IMR-90 (cell line): ENCODE measurements at places on chromosomes 5 and 9. TPM values are rescaled to one million over a fixed set of nuclear protein-coding genes. Genes with fewer than 3 reads are reported as not detected.

DNA sequence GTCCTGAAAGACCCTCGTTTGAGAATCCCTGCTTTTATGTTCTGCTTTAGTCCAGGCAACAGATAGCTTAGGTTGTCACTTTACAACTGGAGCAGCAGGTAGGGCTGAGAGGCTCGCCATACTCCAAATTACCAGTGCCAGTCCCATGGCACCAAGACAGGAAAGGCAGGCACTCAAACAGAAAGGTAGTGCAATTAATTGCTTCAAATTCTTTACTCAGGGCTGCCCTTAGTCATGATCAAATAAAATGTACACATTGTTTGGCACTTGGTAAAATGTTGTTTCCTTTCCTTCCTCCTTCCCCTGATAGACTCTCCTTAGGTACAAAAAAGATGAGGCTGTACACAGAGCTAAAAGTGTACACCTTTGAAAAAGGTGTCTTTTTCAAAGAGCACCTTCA lies 115.8 kb upstream of the CCDC152 start:
- DNase-seq, result no peak

DNA sequence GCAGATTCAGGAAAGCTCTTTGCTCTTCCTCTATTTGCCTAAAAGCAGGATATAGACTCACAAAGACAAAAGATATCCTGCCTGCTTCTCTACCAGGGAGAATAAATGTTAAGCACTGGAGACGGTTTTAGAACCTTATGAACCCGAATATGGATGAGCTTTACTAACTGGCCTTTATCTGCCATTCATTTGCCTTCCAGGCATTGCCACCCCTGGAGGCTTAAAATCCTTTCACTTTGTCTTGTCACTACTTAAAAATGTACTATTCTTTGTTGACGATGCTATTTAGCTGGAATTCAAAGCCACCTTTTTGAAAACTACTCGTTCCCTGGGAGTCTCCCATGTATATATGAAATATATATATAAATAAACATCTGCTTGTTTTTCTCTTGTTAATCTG lies 23.2 kb upstream of the LVRN start:
- no peak for DNase-seq

DNA sequence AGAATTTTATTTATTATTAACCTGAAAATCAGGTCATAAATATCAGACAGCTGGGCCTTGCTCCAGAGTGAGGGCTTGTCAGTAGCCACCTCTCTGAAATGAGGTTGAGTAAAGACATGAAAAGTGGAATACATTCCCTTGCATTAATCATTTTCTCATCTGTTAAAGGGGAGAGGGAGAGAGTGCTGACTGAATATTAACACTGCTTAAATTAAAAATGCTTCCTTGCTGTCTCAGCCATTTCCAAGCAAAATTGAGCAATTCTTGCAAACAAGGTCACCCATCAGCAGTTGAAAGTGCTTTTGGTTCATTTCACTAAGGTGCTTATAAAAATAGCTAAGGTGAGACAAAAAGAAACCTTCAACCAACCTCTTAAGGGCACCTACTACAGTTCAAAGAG lies 102.8 kb downstream of the CMYA5 start:
- DNase-seq, result no peak

GRCh38 chr9:123537809-123538208 lies 181.8 kb downstream of the CRB2 start:
- DNase-seq, result no peak

GRCh38 chr5:159971931-159972461 lies 36.9 kb upstream of the TTC1 start:
- DNase-seq, result no peak

DNA sequence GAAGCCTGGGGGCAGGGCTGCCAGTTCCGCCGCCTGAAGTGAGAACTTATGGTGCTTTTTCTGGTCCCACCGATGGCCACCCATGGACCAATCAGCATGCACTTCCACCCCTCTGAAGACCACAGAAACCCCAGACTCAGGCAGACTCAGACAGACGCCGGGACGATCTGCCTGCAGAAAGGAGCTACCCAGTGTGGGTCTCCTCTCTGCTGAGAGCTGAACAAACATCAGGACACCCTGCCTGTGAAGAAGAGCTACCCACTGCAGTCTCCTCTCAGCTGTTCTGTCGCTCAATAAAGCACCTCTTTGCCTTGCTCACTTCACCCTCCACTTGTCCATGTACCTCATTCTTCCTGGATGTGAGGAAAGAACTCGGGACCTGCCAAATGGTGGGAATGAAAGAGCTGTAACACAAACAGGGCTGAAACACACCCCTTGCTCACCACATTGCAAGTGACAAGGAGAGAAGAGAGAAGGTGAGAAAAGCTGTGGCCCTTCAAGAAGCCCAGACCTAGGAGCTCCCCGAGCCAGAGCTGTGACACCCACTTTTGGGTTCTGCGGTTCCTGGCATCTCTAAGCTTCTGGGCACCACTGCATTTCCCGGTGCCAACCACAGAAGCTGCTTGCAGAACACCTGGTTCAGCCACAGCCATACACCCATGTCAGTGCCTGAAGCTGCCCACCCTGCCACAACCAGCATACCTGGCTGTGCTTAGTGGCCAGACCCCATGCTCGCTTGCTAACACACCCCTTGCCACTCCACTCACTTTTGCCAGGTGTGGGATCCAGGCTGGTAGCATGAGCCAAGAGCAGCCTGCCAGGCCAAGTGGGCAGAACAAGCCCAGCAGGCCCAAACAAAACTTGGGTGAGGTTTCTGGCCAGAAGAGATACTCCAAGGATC lies 114.3 kb upstream of the TSLP start:
- no peak for DNase-seq

DNA sequence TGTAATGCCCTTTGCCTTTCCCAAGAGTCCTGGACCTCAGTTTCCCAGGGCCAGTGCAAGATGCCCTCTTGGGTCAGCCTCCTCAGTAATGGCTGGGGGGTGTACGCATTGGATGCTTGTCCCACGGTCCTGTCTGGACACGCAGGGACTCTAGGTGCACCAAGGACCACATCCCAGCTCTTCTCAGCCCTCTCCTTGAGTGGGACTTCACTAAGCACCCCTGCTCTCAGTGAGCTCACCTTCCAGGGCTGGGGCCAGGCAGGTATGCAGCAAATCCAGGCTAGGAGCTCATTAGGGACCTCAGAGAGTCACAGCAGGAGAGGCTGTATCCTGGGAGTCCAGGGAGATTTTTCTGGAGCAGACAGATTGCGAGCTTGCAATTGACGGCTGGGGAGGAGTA lies 59.8 kb downstream of the MACROH2A1 start:
- no peak for DNase-seq

GRCh38 chr5:19927919-19928318 lies 60.1 kb downstream of the CDH18 start:
- peak; percentile 61 for DNase-seq

DNA sequence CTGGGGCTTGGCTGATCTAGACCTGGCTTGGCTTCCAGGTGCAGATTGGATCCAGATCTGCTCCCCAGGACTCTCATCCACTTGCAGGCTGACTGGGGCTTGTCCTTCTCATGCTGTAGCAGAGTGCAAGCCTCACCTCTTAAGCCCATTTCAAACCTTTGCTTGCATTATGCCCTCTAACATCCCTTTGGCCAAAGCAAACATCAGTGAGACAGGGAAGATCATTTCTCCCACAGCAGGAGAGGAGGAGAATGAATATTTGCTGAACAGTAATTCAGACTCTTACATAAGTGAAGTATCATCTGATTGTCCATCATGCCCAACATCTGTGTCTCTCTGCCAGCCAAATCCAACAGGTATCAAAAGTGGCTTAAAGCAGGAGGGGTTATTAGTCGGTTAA lies 194.9 kb downstream of the C9orf152 start:
- DNase-seq, result no peak

DNA sequence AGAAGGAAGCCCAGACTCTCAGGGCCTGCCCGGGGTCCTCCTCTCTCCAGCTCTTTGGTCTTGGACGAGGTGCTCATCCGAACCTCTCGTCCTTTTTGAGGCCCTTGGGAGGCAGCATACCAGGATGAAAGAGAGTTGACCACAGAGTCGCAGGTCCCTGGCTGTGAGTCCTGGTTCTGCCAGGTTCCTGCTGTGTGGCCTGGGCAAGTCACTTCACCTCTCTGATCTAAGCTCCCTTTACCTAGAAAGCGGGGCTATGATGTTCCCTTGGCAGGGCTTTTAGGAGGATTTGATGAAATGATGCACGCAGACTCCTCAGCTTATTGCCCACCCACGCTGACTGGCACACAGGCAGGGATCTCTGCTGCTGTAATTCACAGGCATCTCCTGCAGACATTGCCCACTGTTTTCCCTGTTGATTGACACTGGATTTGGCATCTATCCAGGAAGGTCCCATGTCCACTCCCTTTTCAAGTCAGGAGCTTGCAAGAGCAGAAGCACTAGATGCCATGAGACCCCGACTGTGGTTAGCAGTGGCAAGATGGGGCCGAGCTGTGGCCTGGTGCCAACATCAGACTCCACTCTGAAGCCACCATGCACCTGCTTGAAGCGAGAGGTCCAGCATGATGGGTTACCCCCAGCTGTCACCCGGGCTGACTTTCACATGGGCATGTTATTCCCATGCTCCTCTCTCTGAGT lies 71.5 kb downstream of the MACROH2A1 start:
- DNase-seq, result no peak

DNA sequence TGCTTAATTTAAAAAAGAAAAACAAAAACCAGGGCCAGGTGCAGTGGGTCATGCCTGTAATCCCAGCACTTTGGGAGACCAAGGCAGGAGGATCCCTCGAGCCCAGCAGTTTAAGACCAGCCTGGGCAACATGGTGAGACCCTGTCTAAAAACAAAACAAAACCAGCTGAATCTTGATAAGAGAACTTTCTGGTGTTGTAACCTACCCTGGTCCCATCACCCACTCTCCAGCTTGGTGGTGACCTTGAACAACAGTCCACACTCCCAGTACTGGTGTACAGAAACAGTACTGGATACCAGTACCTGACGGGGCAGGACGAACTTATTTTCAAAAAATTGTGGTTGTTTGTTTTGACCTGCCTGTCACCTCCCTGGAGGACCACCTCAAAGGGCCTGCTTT lies 30.9 kb downstream of the CLTA start:
- no peak for DNase-seq

DNA sequence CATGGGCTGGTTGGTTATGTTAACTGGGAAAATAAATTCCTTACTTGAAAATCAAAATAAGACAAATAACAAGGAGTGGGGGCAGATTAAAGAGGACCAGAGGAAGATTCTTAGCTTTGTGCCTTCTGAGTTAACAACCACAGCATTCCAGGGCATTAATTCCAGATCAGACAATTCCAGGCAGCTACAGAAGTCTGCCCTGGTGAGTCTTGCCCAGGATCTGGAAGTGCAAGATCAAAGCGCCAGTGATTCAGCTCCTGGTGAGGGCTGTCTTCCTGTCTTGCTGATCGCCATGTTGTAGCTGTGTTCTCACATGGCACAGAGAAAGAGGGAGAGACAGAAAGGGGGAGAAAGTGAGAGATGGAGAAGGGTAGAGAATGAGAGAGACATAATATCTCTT lies 65.6 kb downstream of the ANXA2R start:
- peak; percentile 36 for DNase-seq

DNA sequence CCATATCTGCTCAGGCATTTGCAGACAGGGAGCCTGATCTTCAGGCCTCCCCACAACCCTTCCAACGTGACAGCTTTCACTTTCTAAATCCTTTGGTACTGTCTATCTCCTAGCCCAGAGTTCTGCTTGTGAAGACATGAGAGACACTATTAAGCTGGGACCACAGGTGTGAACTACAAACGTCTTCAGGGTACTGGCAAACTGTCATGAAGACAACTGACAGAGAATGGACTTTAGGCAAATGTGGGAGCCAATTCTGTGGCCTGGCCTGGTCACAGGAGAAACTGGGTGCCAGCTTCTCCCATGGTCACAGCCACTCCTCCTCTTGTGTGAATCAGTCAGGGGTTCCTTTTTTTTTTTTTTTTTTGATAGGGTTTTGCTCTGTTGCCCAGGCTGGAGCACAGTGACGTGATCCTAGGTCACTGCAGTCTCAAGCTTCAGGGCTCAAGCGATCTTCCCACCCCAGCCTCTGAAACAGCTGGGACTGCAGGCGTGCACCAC lies 10.4 kb downstream of the TRIM14 start:
- DNase-seq, result no peak

DNA sequence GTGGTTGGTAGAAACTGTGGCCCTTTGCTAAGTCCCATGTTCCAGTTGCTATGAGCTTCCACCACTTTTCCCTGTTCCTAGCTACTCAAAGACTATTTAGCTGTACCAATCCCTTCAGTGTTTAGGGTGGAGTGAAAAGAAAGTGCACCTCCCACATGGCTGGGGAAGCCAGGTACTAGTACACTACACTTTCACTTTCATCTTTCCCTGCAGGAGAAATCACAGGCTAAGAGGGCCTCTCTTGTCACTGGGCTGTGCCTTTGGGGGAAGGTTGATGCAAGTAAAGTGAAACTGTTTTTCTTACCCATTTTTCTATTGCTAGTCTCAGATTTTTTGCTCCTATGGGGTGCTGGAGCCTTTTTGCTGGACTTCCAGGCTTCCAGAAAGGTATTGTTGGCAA lies 33.5 kb upstream of the CKS2 start:
- peak; percentile 49 for DNase-seq

DNA sequence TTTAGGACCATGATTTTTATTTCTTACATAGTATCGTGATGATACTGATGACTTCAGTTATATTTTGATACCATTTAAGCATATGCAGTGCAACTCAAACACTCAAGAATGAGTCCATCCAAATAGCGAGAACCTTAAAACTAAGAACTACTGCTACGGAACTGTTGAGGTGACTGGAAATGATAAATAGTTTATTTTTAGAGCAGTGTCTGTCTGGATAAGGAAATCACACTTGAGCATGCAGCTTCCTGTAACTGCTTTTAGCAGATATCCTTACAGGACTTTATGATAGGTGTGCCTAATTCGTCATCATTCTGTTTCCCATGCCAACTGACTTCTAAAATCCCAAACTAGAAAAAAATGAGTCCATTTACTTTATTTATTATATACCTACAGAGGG lies 85.5 kb downstream of the ADGRV1 start:
- DNase-seq, result no peak

- peak; percentile 76 for DNase-seq
These were observed 216.9 kb downstream of the GABBR2 start for GRCh38 chr9:98491828-98492227.

GRCh38 chr9:89706086-89706485 lies 101.3 kb downstream of the GADD45G start:
- DNase-seq, result no peak

GRCh38 chr5:43256261-43256966 lies 56.8 kb downstream of the HMGCS1 start:
- no peak for DNase-seq

DNA sequence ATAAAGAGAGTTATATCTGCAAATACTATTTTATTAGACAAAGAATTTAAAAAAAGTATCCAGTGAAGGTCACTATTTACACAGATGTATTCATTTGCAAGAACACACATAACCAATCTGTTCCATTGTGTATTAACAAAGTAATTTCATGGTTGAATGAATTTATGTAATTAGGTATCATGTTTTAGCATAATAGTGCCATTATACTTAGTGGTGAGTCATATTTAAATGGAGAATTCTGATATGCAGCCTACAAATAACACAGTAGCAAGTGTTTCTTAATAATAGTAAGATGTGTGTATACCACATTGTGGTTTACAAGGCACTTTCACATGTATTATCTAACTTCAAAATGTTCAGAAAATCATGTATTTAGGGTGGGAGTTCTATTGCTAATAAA lies 1028.5 kb upstream of the ACO1 start:
- DNase-seq, result no peak

The MYOZ3 gene
- total RNA-seq, result under 0.01 TPM in 2 replicates

The HNRNPAB gene
- total RNA-seq, result 32.1 and 54.4 TPM in 2 replicates

The IL5 gene
- total RNA-seq, result not detected in 2 replicates

The SPTAN1 gene
- total RNA-seq, result 327 and 345 TPM in 2 replicates

The DBH gene
- total RNA-seq, result not detected in 2 replicates

The DMGDH gene
- under 0.01 and 0.18 TPM in 2 replicates for total RNA-seq

The PCDHGA11 gene
- 5.4 and 5.8 TPM in 2 replicates for total RNA-seq

The PTPN3 gene
- total RNA-seq, result 0.72 and 0.83 TPM in 2 replicates

The IFNA13 gene
- not detected in 2 replicates for total RNA-seq
